ENCODE measurements at places on chromosomes 4 and X. TPM values are rescaled to one million over a fixed set of nuclear protein-coding genes. Genes with fewer than 3 reads are reported as not detected.
A peak's percentile ranks its signal among the peaks of the same experiment; 100 is the strongest.

- DNase-seq: no peak
Observed at GRCh38 chr4:89299153-89299791, 8.3 kb downstream of the GPRIN3 start.

GRCh38 chr4:25154594-25155265 lies 5.5 kb downstream of the SEPSECS start:
- DNase-seq: no peak

QRFPR gene
- total RNA-seq: not detected

AMTN gene
- total RNA-seq: not detected

SMR3B gene
- not detected for total RNA-seq

GRCh38 chrX:86148024-86148511 lies at the start of gene DACH2:
TSS of gene DACH2 (plus strand) at chrX:86148451.
- peak; percentile 16 for DNase-seq

- no peak for DNase-seq
Observed at GRCh38 chr4:178535939-178536579, 1093.8 kb upstream of the AGA start.

DNA sequence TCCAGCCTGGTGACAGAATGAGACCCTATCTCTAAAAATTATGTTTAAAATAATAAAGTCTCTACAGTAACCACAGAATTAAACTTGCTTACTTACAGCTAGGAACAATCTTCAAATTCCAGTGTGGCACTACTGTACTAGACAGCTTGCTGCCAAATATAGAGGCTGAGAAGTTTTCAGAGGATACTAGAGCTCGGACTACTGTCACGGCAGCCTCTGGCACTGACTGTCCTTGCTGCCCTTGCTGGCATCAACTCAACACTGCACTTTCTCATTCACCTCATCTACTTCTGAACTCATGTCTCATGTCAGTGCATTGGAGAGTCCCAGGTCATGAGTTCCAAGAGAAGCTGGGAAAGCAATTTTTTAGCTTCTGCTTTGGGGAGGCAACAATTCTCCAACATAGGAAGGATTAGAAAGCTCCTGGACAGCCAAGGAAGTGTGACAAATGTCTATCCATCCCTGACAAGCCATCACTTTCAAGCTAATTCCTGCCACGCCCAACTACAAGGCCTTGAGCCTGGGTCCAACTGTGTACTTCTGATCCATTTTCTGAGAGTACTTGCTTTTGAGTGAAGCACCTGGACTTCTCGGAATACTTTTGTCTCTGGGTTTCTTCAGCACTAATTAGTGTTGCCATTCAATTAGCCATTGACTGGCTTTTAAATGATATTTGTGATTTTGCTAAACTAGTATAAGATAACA lies 98.6 kb upstream of the NR3C2 start:
- no peak for DNase-seq

- no peak for DNase-seq
Observed at GRCh38 chrX:115410731-115411428, 121.4 kb downstream of the LUZP4 start.

DNA sequence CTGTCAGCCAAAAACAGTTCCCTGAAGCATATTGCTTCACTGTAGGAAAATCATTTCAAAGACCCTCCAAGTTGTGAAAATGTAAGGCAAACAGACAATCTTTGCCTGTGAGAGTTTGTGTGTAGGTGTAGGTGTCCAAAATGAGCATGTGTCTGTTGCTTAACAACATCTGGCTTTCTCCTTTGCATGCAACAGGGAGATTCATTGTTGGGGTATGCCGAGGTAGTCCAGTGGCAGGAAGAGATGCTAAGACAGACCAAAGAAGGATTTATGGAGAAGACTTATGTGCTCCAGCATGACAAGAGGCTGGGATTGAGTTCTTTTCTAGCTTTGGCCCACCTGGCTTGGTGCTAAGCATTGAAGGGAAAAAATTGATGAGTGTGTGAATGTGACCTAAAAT lies 29.8 kb upstream of the SMAD1 start:
- DNase-seq: no peak

GRCh38 chr4:147788791-147789190 lies 56.9 kb downstream of the ARHGAP10 start:
- DNase-seq: peak; percentile 44

SRD5A3 gene
- total RNA-seq: 22.2 TPM

- DNase-seq: peak; percentile 40
Observed at GRCh38 chr4:139015948-139016471, 429 bp downstream of the NOCT start.

DNA sequence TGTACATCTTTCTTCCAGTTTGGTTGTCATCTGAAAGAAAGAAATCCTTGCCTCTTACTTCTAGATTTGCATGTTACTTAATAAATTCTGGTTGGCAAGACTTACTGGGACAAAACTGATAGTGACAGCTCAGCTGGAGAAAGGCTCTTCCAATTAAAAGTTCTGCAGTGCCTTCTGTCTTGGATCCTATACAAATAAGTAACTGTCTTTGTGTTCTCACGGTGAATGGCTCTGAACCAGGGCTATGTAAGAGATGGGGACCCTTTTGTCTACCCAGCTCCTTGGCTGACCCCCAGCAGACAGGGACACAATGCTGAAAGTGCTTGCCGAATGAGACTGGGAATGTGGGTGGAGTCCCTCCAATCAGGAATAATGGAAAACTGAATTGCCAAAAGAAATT lies 89.5 kb downstream of the AASDH start:
- no peak for DNase-seq

DNA sequence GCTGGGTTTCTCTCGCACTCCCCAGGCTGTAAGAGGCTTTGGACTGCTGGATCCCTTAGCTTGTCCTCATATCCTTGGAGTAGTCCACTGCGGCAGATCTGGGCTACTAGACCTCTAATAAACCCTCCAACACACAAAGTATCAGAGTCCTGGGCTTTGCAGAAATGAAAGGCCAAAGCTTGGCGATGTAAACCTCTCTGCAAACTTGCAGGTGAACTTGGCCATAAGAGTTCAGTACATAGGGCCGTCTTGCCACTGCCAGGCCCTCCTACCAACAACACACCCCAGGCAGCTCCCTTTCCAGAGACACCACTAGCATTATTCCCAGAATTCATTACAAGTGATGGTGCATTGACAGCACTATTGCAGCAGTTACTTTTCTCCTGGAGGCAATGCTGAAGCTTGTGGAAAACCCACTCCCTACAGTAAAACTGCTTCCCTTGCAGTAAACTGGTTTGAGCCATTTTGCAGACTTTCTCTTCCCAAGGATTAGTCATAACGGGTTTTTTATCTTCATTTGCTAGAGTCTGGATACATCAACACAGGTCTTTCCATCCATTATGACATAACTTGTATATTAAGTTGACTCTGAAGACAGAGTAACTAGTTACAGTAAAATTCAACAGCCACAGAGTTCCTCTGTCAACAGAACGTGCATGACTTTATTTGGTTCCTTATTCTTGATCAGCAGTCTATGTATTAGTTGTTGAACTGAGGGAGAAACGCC lies 2.4 kb downstream of the ANKRD50 start:
- DNase-seq: peak; percentile 34

DNA sequence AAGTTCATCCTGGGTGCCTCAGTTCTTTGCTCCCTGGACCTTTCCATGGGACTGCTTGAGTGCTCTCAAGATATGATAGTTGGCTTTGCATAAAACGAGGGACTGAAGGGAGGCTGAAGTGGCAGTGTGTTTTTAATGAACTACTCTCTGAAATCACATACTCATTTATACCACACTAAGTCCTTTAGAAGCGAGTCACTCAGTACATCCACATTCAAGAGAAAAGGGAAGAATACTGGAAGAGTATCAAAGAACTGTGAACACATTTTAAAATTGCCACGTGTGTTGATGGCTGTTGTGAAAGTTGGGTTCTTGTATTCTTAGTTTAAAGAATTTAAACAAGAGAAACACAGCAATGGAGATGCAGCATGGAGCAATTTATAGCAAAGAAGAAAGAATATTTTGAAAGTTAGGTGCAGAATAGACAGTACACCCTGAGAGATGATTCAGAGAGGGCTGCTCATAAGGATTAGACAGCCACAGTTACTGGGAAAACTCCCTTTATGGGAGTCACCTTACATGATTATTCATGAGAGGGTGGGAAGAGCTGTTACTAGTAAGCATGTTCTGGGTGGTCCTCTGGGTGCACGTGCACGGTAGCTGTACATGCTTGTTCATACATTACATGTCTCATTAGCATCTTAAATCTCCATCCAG lies 380.7 kb downstream of the ADGRL3 start:
- DNase-seq: no peak

DNA sequence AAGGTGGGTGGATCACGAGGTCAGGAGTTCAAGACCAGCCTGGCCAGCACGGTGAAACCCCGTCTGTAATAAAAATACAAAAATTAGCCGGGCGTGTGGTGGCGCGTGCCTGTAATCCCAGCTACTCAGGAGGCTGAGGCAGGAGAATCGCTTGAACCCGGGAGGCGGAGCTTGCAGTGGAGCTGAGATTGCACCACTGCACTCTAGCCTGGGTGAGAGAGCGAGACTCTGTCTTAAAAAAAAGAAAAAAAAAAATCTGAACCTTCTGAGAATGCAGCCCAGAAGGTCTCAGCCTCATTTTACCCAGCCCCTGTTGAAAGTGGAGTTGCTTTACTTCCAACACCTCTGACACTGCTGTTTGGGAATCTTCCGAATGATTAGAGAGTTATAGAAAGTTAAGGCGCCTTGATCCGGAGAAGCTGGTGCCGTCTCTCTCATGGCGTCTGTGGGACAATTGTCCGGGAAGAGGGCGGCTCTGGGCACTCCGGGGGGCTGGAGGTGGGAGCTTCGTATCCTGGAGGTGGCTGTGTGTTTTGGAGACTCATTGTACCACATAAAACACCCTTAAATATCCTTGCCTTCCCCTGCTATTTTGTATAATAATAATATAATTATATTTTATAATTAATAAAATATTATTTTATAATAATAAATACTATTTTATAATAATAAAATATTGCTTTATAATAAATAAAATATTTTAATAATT lies 92.7 kb upstream of the PPP2R3B start:
- no peak for DNase-seq

DNA sequence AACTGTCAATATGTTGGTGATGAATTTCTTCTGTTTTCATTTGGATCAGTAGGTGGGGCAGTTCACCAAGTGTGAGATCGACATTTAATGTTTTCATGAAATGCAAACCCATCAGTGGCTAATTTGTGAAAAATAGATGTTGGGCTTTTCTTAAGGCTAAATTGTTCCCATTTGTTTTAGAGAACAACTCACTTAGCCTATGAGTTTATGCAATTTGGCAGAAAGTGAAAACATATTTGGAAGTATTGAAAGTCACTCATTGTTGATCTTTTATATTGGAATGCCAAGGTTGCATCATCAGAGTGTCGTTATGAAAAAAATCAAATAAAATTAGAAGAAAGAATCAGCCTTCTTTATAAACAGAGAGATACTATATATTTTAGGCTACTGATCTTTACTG lies 132.4 kb downstream of the RPA4 start:
- peak; percentile 19 for DNase-seq

- DNase-seq: peak; percentile 54
Observed at GRCh38 chr4:8176547-8177399, 18.2 kb upstream of the ABLIM2 start.

MAGEB6 gene
- total RNA-seq: not detected

USP26 gene
- not detected for total RNA-seq

DNA sequence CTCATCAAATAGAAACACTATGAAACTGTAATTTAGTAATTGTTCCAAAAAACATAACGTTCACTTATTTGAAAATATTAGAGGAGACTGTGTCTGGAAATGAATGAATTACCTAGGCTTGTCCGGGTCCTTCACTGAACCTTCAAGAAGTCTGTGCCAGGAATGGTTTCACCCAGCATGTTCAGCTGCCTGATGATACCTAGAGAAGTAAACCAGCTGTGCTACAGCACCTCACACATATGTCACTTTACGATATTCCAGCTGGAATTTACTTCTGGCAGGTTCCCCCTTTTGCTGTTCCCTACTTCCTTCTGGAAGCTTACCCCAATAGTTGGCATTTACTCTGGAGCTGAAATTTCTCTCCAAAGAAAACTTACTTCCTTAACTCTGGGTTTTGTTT lies 906.5 kb downstream of the FAT4 start:
- DNase-seq: no peak

CFAP99 gene
- not detected for total RNA-seq

GRCh38 chr4:154344686-154345085 lies 146.9 kb downstream of the DCHS2 start:
- no peak for DNase-seq

NDUFC1 gene
- total RNA-seq: 29.1 TPM

DNA sequence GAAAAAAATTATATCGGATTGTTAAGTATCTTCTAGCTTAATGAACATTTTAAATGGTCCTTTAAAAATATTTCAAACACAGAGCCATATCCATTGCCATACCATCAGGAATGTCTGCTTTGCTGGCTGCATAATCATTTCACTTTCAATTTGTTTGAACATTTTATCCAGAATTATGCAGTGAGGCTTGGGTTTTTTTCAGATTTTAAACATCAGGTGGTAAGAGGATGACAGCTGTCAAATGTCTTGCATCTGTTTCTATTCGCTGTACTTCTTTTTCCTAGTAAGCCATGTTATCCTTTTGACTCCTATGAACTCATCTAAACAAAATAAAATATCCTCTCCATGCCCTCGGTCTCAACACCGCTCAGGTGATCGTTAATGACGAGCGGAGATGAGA lies 802 bp downstream of the RFC1 start:
- no peak for DNase-seq

- no peak for DNase-seq
Observed at GRCh38 chrX:9160698-9161329, 126.9 kb upstream of the FAM9B start.

DNA sequence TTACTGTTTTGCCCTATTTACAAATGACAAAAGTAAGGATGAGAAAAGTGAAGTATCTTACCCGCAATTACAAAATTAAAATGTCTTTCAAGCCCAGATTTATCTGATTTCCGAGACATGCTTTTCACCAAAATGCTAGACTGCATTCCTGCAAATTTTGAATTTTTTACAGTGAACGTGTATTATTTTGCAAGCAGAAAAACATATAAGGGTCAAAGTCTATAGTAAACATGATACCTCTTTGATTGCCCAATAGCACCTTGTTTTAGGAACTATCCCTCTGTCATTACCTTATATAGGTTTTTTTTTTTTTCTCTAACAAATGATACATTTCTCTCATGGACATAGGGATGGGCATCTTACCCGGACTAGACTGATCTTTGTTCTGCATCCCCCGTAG lies 134.2 kb upstream of the RAP2C start:
- DNase-seq: no peak

SCML2 gene
- 1.5 TPM for total RNA-seq

HCCS gene
- 4.7 TPM for total RNA-seq

GRCh38 chr4:142097015-142097414 lies 460.6 kb downstream of the IL15 start:
- DNase-seq: no peak

GRCh38 chr4:105767579-105767978 lies 59.0 kb downstream of the GSTCD start:
- no peak for DNase-seq

DNA sequence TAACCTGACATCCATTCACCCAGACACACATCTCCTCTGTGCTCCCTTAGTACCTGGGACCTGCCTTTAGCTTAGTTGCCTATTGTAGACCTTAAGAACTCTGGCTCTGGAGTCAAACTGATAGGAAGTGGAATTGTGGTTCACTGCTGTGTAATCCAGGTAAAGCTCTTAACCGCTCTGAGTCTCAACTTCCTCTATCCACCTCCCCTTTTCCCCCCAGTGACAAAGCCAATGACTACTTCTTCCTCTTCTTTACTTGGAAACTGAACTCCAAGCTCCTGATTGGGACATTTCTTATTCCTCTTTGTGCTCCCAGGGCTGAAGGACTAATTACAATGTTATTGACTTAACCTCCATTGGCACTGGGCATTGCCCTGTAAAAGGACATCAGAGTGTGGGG lies 94.1 kb downstream of the DRD5 start:
- DNase-seq: no peak
